8988T (cell line): ENCODE measurements at places on chromosomes 7 and 10.
A peak's percentile ranks its signal among the peaks of the same experiment; 100 is the strongest.

DNA sequence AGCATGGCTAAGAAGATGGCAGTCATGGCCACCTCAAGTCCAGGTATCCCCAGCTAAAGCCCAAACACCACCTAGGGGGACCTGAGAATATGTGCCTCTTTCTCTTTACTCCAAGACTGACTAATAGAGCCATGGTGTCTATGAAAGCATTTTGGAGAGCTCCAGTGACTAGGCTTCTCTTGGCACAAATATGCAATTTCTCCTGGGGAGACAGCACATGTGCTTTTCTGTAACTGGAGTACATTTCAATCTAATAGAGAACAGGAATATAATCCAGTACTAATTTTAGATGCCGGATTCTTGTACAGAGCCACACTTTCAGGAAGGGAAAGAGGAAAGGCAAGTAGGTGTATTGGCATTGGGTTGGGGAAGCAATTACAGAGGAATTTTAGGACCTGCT is 260.1 kb downstream of the BMPER start:
- DNase-seq = no peak

DNA sequence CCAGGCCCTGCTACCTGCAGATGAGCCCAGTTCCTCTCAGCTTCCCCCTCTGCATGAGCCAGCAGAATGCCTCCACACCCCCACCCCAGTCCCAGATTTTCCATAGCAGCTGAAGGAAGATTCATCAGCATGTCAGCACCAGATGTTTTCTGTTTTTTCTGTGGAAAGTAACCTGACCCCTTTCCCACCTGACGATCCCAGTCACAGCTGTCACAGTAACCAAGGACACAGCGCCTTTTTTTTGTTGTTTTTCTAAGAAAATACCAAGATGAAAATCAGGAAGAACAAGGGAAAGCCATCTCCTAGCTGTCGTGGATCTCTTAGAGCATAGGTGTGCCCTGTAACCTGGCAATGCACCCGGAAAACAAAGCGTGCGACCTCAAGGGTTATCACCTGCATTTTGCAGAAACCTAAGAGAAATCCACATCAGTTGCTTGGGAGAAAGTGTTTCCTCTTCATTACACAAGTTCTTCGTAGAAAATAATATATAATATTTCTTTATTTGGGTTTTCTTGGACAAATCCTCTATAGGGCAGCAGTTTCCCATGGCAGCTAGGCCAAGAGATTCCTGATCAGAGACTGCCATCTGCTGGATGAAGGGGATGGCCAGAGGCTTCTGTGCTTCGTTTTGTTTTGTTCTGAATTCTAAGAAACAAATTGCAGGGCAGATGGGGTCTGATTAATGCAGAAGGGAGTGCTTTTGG is 401.9 kb downstream of the TNS3 start:
- DNase-seq = peak; percentile 20

DNA sequence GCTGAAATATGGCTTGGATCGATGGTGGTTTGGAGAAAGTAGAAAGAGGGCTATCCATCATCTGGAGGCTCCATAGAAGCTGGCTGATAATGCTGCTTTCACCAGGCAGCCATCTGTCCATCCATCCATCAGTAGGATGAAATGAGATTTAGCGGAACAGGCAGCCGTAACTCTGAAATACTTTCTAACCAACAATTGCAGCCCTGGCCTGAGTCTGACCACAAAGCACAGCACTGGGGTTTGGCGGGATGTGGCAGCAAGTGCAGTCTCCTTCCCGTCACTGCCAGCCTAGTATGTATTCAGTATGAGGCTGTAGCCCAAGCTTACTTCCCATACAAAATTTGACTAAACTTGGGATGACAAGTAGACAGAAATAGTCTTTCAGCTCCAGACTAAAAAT is 38.0 kb downstream of the R3HCC1L start:
- no peak for DNase-seq

- no peak for DNase-seq
Observed at GRCh38 chr7:105022458-105022857, 8.5 kb downstream of the KMT2E start.

- no peak for DNase-seq
Observed at GRCh38 chr7:45402480-45403218, 171.5 kb upstream of the ADCY1 start.

GRCh38 chr7:78985509-78985908 is 468.0 kb downstream of the MAGI2 start:
- no peak for DNase-seq

DNA sequence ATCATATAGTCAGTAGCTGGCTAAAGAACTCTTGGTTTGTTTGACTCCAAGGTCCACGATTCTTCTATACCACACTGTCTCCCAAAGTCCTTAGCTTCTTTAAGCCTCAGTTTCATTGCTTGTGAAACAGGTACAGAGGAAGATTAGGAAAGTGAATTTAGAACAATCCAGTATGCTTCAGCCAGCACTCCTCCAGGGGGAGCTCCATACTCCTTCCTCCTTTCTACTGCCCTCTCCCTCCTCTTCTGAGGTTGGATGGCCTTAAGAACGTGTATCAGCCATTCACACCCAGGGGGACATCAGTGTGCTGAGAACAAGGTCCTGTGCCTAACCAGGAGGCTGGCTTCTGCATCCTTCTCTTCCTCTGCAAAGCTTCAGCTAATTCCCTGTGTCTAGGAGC is 54.8 kb upstream of the CALD1 start:
- peak; percentile 23 for DNase-seq

- no peak for DNase-seq
Observed at GRCh38 chr7:8386926-8387550, 46.4 kb upstream of the NXPH1 start.

DNA sequence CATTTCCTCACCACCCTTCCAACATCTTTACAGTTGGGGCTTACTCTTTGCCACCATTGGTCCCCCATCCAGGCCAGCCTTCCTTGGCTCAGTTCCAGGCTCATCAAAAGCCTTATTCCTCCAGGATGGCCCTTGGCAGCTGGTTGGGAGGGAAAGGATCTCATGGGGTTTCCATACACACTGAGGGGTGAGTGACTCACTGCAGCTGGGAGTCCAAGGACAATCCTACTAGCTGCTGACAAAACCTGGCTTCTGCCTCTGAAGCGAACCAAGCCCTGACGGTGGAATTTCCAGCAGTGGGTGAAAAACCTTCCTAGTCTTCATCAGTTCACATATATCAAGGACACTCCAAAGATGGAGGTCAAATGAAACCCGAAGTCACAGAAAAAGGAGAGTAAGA is 22.9 kb downstream of the CRHR2 start:
- no peak for DNase-seq

DNA sequence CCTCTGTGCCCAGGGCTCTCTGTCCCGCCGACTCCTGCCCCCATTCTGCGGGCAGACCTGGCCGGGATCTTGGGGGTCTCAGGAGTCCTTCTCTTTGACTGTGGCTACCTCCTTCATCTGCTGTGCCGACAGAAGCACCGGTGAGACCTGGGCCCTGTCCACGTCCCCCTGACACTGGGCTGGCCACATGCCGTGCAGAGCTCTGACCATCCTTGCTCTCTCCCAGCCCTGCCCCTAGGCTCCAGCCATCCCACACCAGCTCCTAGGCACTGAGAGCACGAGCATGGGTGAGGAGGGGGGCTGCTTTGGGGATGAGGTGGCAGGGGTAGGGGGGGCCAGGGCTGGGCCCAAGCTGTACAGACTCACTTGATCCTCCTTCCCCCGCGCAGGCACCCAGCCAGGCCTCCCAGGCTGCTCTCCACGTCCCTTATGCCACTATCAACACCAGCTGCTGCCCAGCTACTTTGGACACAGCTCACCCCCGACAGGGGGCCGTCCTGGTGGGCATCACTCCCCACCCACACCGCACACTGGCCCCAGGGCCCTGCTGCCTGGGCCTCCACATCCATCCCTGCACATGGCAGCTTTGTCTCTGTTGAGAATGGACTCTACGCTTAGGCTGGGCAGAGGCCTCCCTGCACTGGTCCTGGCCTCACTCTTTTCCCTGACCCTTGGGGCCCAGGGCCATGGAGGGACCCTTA is 4.8 kb upstream of the PILRB start:
- DNase-seq = no peak

DNA sequence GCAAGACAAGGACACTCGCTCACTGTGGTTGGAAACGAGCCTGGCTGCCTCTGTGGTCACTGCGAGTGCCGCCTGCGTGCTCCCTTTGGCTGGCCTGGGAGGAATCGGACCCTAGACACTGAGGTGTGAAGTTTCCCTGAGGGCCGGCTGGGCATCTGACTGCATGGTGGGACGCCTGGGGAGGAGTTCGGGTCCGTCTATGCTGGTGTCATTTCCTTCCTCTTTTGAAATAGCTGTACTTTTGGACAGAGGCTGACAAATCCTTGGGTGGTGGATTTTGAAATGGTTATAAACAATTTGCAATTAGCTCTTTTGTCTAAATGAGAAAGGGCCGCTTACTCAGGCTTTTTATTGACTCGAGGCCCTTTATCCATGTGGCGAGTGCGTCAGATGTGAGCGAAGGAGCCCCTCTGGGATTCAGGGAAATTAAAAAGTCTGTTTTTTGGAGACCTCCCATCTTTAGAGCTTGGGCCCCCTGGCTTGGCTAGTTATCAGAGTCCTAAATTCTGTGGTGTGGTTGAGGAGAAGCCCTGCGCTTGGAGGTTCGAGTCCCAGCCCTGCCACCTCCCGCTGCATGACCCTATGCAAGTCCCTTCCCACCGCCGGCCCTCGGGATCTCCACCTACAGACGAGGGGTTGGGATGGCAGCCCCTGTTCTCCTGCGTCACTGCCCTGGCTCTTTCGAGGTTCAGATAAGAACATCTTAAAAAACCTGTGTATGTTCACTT is 147.1 kb downstream of the RGS10 start:
- DNase-seq = no peak

DNA sequence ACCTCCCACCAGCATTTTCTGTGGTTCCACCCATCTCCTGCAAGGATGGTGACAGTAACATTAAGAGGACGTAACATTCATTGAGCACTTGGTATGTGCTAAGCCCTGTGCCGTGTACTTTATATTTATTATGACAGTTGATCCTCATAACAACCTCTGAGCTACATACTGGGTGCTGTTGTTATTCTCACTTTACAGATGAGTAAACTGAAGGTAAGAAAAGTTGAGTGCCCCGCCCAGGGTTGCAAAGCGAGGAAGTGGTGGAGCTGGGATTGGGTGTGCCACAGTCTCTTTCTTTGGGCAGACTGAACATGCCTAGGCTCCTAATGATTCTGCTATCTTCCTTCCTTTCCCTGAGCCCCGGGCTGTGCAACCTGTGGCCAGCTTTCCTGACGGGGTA is 107.4 kb downstream of the SH3PXD2A start:
- no peak for DNase-seq

DNA sequence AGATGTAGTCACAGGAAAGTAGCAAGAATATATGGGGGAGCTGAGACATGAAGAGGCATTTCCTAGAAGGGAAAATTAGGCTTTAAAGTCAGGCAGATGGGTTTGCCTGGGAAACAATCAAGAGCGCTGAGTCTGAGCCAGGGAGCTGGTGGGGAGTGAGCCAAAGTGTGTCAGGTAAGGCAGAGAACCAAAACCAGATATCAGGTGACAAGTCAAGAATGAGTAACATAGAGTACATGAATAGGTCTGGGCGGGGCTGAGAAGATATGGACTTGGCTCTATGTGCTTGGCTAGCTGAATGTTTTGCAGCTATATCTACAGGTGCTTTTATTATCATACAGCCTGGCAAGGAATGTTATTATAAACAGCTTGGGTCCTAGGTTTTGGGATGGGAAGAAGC is 49.3 kb downstream of the GPR141 start:
- no peak for DNase-seq

DNA sequence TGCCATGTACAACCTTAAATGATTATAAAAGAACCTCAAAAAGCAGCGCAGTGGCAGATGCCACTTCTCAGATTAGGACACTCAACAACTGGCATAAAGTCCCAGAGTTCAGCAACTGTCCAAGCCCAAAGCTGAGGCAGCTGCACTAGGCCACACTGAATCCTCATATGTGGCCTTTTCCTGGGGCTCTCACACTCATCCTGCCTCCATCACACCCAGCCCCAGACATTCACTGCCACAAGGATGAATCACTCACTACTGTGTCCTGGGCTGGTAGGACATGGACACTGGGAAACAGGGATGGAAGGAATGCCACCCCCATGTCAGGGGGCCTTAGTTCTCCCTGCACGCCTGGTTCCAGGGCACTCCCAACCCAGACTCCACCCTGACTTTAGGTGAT is 547.7 kb downstream of the TNS3 start:
- DNase-seq = no peak

- no peak for DNase-seq
Observed at GRCh38 chr10:102647443-102648268, 3.4 kb downstream of the TRIM8 start.

DNA sequence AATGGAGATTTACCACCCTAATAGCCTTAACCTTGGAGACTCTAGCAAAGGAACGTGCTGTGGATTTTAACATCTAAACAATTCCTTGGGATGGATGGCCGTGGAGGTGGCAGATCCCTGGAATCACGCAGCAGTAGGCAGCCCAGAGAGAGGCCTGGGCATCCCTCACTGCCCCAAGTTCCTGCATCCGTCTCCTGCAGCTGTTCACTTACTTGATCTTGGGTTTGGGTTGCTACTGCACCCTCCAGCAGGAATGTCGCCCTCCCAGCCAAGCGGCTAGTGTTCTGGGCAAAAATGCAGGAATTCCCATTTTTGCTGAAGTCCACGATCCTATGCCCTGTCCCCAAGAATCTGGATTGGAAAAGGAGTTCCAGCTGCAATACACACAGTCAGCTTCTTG is 166.7 kb upstream of the SH2B2 start:
- DNase-seq = no peak

DNA sequence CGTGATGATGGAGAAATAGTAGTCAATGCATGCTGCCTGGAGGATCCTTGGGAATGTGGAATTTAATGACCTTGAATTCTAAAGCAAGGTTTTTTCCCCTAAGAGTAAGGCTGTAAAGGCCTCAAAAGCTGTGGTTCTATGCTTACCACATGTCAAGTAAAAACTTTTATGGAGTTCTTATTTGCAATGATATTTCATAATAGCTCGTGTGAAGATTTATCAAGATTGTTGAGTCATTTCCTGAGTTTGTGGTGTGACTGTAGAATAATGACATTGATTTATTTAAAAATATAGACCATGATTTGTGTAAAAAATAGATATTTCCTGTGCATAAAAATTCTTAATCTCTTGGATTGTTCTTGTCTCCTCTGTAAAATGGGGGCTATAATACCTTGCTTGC is 67.5 kb upstream of the SORCS1 start:
- DNase-seq = no peak

DNA sequence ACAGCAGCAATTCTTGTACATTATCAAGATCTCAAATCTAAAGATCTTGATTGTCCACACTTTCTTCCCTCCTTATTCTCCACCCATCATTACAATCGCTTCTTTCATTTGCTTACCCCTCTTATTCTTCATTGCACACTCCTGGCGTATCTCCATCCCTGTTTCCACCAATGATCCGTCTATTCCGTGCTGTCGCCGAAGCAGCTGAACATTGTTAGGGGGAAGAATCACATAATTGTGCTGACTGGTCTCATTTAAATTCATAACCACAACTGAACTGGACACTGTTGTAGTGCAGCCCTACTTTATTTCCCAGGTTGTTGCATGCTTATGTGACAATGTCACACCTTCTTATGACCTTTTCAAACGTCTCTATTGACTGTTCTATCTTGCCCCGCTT is 18.9 kb upstream of the NRP1 start:
- no peak for DNase-seq

GRCh38 chr7:42698600-42699374 is 213.1 kb downstream of the C7orf25 start:
- no peak for DNase-seq

GRCh38 chr7:40694991-40695390 is 560.2 kb downstream of the SUGCT start:
- DNase-seq = no peak

GRCh38 chr10:73932620-73933112 is 21.7 kb downstream of the PLAU start:
- no peak for DNase-seq
